ENCODE measurements at places on chromosomes 1 and 21. TPM values are rescaled to one million over a fixed set of nuclear protein-coding genes. Genes with fewer than 3 reads are reported as not detected.
A peak's percentile ranks its signal among the peaks of the same experiment; 100 is the strongest.

- DNase-seq = no peak
These were observed 49.5 kb downstream of the ATP6V1G3 start for GRCh38 chr1:198491028-198491427.

DNA sequence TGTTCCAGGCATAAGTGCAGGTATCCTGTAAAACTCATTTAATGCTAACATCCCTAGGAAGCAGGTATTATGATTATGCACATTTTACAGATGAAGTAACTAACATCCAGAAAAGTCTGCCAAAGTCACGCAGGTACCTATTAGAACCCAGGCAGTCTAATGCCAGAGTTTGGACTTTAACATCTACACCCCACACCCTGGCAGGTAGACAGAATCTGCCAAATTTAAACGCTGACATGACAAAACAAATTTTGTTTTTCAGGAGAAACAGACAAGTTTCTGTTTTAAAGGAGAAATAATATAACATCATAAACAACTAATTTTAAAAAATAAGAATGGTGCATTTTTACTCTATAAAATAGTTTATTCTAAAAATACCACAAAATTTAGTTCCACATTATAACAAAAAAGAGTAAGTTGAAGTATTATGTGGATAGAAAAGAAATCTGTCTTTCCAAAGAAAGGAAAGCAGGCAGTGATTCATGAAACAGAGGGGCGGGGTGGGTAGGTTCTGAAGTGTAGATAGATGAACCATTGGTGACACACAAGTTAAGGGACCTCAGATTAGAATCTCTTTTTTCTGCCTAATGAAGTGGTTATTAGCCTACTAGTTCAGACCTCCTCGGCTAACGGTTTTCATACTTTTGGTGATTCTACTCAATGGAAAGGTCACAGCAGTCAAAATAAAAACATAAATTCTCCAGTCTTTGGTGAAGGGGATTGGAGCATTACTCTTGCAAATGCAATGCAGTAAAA lies 1.7 kb downstream of the ASPM start:
- DNase-seq = no peak

DNA sequence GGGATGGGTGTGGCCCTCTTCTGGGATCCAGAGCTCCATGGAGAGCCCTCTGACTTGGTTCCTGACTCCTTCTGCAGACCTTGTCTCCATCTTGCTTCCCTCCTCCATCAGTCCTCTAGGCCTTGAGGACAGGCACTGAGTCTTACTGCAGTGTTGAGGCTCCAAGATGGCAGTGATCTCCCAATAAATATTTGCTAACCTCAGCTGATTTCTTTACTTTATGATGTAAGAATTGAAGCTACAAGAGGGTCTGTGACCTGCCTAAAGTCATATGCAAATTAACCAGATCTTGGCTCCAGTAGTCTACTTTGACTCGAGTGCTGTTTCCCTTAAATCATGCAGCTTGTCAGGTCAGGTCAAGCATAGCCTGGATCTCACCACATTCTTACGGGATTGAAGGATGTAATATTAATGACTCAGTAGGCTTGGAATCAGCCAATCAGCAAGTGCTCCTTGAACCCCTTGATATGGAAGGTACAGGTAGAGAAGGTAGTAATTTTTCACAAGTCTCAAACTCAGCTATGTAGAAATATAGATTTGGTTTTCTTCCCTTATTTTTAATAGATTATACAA lies 93.0 kb downstream of the CLIC6 start:
- DNase-seq = no peak

- DNase-seq = no peak
These were observed 116.8 kb downstream of the HHAT start for GRCh38 chr1:210445485-210445884.

The AKNAD1 gene
- total RNA-seq = 0.80 TPM

- no peak for DNase-seq
These were observed 286.2 kb downstream of the SPATA17 start for GRCh38 chr1:217917281-217917887.

DNA sequence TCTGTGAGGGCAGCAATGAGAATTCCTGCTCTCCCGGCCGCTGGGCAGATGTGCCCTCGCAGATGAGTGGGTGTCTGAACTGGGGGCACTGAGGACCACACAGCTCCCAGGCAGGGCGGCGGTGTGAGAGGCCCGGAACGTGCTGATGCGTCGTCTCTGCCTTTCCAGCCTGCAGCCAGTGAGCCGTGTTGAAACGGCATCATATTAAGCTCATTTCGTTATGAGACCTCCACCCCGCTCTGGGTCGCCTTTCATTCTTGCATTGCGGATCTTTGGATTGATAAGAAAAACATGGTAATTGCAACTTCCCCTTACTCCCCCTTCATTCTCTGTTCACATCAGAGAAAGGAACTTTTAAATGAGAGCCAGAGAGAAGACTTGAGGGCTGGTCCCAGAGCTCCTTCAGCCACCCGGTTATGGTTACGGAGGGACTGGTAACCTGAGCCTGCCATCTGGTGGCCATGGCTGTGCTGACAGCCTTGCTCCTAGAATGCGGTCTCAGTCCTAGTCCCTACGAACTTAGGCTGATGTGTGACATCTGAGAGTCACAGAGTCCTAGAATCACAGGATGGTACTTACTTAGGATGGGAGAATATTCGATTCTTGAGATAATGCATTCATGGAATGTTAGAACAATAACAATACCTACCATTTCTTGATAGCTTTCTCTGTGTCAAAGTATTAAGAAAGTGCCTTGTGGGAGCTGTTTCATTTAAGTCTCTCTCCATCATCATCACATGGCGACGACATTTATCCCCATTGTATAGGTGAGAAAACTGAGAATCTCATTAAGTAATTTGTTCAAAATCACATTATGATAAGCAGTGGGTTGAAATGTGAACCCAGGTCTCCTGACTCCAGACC lies 271.0 kb downstream of the TRABD2B start:
- peak; percentile 93 for DNase-seq

DNA sequence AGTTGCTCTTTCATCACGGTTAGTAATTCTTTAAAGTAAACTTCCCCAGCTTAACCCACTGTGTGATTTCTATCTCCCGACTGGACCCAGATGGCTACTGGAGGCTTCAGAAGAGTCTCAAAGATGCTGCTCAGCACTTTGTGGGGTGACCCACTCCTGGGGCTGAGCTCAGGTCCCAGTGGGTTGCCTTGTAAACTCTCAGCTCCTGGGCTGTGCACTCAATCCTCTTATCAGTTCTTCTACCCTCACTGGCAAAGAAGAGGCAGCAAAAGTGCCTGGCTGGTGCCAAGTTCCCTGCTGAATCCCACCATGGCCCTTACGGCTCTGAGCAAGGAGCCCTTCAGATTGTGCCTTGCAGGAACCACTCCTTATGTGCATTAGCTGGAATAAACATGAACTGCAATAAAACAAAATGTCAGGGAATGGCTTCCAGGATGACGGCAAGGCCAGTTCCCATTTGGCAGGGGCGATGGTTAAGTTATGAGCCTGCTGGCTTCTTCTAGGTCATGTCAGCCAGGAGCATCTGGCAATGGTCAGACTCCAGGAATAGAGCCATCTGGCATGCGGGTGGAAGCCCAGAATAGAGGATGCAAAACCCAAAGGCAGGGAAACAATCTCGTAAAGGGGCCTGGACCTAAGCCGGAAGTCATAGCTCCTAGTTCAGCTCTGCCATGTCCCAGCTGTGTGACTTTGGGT lies 6.8 kb downstream of the MYOC start:
- DNase-seq = no peak

GRCh38 chr1:84434801-84435549 lies 36.7 kb downstream of the DNASE2B start:
- no peak for DNase-seq

GRCh38 chr21:16891821-16892220 lies 621.0 kb upstream of the CXADR start:
- no peak for DNase-seq

DNA sequence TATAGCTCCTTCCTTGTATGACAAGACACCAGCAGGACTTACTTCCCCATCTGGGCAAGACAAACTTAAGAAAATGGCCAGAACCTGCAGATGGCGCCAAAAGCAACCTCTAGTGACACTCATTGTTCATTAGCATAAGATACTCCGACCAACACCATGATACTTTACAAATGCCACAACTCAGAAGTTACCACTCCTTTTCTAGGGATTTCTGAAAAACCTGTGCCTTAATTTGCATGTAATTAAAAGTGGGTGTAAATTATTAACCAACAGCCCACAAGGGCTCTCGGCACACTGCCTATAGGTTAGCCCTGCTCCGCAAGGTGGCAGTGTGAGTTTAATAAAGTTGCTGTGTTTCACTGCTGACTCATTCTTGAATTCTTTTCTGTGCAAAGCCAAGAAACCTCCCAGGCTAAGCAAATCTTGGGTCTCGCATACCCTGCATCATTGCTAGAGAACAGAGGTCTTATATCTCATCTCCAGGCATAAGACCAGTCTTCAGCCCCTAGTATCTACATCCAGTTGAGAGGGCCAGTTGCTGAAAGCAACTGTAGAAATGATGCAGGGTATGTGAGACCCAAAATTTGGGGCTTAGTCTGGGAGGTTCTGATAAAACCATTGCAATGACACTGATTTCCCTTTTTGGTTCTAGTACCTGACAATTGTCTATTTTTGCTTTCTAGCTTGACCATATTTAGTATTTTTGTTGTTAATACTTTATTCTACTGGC lies 86.4 kb downstream of the FAF1 start:
- peak; percentile 92 for DNase-seq

GRCh38 chr1:232274236-232274855 lies 355.6 kb downstream of the SIPA1L2 start:
- DNase-seq = no peak

DNA sequence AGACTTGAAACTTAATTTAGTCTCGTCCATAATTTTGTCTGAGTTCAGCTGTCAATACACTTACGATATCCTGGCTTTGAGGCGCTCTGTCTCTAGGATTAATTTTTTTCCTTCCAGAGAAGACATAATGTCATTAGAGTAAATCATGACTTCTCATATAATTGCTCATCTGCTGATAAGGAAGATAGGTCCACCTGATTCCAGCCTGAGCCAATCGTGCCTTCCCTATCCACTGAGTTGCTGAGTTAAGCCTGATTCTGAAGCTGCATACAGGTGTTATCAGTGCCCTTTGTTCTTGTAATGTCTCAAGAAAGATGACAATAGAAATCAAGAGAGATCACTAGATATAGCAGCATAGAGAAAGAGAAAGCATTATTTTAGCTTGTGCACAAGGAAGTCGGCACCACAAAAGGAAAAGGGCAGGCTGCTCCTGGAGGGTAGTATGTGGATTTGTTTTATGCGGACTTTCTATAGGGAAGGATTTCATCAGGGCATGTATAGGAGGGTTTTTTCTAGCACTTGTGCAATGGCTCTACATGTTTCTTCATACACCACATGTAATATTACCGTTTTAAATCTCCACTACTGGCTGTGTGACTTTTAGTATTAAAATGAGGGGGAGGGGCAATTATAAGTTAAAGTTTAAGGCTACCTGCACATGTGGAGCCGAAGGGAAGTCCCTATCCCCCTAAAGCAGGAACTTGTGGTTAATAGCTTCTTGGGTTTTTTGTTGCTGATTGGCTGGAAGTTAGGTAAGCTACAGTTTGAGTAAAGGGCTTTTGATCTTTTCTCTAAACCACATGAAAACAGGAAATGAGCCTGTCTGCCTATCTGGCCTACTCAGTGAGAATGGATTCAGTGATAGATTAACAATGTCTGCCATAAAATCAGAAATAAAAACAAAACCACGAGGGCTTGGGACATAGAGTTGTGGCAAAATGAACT lies 133.4 kb downstream of the PLPPR5 start:
- no peak for DNase-seq

The APCS gene
- not detected for total RNA-seq

GRCh38 chr1:173478094-173478674 lies 1.0 kb downstream of the PRDX6 start:
- peak; percentile 61 for DNase-seq

DNA sequence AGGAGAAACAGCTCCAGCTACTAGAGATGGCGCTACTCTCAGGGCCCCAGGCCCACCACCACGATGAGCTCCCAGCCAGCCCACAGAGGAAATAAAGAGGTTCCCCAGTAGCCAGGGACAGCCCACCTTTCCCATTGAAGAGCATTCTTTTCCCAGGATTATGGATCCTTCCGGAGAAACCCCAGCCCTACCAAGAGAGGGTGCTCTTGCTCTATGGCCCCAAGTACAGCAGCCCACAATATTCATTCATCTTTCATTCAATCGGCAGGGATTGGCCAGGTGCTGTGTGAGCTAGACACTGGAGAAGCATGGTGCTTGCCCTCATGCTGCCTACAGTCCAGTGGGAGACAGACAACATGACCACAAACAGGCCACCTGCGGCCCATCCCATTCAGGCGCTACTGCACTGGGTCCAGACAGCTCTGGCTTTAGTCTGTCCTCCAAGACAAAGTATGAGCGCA lies 29.9 kb downstream of the PMVK start:
- DNase-seq = peak; percentile 35

GRCh38 chr21:31557421-31558188 lies 101.9 kb upstream of the SOD1 start:
- DNase-seq = peak; percentile 82

DNA sequence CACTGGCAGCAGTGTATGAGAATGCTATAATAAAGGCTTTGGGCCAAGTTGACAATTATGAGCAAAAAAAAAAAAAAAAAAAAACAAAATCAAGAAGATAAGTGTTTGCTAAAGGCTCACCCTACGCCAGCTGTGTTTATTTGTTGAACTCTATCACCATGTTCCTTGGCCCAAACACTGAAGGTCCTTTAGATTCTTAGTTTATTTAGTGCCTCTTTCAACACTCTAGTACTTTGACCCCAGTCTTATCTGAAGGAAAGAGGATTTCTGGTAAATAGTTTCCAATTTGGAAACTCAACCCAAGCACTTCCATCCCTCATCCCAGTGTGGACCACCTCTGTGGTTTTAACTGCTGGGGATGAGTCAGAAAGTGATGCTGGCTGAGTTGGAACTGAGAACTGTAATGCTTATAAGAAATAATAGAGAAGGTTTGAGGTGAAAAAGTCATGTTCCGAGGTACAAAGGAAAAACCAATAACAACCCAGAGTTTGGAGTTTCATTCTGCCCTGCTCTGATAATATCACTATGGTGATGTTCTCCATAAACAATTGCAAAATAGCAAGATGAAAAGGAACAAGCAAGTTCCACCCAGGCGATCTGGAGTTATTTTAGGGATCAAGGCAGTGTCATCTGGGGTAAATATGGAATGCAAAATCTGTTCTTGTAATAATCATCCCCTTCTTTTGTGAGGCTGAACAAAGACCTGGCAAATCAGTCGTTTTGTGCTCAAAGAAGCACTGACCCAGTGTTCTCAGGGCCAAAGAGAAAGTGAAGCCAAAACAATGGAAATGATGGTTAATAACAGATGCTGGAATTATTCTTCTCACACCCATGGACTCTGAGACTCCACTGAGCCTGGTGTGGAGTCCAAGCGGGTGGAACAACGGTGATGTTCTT lies 19.7 kb upstream of the CAPZB start:
- no peak for DNase-seq

- peak; percentile 85 for DNase-seq
These were observed 3.2 kb downstream of the LBR start for GRCh38 chr1:225424562-225425200.

- DNase-seq = no peak
These were observed 42.3 kb upstream of the FASLG start for GRCh38 chr1:172616636-172617035.

All from endodermal cell (in vitro differentiated cells).